ENCODE measurements at places on chromosomes 7 and 10.

- no peak for DNase-seq
These were observed 481.8 kb downstream of the GLRX3 start for GRCh38 chr10:130617985-130618384.

GRCh38 chr7:58316-58715 is 134.1 kb upstream of the FAM20C start:
- no peak for DNase-seq

- DNase-seq: peak; percentile 73
These were observed 36.7 kb downstream of the PFKFB3 start for GRCh38 chr10:6239213-6239991.

DNA sequence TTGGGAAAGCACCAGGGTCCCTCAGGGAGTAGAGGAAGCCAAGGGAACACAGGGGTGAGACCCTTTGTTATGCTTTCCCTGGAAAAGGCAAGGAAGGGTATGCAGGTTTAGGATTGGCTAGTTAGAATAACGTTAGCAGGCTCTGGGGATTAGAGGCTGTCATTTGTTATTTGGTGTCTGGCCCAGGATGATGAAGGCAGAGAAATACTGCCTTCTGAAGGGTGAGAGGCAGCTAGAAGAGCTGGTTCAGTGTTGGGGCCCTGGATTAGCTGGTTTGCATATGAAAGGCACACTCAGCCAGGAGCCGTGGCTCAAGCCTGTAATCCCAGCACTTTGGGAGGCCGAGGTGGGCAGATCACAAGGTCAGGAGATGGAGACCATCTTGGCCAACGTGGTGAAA is 3.0 kb upstream of the PILRA start:
- no peak for DNase-seq

DNA sequence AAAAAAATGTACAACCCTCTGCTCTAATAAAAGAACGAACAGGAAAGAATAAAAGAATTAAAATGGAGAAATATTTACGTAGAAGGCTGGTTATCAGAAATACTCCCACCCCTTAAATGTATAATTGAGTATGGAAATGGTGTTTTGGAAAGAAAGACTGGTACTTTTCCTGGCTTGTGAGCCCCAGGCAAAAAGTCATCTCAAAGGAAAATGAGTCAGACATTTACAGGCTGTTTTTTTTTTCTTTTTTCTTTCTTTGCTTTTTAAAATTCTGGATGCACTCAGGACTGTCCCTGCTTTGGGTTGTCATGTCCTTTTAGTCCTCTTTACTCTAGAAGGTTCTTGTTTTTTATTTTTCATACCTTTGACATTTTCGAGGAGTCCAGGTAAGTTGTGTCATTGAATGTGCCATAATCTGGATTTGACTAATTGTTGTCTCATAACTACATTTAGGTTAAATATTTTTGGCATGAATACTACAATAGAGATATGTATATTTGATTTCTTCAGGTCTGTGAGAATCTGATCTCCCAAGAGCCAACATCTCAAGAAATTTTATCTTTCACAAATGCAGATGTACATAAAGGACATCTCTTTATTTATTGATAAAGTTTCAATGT is 313.0 kb upstream of the GLI3 start:
- no peak for DNase-seq

- DNase-seq: no peak
These were observed 149.5 kb upstream of the MINDY3 start for GRCh38 chr10:16009785-16010184.

GRCh38 chr10:79385804-79386531 is 38.7 kb downstream of the PPIF start:
- no peak for DNase-seq

DNA sequence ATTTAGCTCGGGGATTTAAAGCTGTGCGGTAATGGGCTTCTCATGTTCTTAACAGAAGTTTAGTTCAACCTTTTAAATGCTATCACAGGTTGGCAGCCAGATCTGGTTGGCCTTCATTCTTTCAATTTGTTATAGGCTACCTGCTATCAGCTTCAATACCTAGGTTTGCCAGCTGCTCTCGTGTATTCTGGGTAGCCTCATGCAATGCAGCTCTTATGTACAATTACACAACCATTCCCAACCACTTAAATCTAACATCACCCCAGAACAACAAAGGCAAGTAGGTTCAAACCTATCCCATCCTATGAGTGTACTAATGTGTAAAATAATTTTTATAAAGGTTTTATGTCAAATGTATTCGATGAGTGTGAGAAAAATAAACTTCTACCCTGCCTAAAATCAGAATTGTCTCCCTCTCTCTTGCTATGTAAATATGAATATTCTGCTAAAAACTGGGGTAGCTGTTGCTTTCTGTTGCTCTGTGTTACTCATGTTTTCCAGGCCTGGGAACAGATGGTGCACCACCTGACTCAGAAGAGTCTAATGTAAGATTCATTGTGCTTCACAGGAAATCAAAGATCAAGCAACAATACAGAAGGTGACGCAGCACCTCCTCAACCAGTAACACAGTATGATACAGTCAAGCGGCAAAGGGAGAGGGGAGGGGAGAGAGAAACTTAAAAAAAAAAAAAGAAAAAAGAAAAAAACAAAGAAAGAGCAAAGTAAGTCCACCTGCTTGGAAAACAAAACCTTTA is 188.6 kb downstream of the ETV1 start:
- no peak for DNase-seq

DNA sequence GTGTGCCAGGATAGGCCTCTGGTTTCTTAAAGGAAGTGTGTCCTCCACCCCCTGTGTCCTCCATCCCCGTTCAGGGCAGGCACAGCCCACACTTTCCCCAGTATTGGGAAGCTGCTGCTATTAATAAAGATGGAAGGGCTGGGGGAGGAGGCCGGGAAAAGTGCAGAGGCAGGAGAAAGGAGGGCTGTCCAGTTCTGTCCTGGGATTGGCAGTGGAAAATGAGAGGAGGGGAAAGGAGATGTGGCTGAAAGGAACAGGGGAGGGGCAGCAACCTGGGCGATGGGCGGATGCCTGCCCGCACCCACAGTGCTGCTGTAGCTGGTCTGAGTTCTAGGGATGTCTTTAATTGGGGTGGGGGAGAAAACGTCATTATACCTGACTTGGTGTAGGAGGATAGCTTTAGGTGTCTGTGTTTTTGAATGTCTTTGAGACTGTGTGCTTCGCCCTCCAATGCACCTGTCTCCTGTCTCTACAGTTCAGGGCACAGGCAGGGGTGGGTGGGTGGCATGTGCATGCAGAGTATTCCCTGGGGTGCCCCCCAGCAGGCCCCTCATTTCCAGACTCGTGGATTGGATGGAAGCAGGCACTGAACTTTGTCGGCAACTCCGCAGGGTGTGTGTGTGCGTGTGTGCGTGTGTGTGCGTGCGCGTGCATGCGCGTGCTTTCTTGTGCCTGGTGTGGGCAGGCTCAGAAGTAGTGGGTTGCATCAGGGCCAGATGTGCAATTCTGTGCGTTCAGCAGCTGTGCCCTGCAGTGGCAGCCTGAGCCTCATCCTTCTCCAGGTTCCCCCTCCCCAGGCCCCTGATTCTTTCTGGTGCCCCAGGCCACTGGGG is 2.5 kb downstream of the TRIM8 start:
- peak; percentile 89 for DNase-seq

- DNase-seq: no peak
These were observed 50.1 kb upstream of the RASGEF1A start for GRCh38 chr10:43316988-43317387.

DNA sequence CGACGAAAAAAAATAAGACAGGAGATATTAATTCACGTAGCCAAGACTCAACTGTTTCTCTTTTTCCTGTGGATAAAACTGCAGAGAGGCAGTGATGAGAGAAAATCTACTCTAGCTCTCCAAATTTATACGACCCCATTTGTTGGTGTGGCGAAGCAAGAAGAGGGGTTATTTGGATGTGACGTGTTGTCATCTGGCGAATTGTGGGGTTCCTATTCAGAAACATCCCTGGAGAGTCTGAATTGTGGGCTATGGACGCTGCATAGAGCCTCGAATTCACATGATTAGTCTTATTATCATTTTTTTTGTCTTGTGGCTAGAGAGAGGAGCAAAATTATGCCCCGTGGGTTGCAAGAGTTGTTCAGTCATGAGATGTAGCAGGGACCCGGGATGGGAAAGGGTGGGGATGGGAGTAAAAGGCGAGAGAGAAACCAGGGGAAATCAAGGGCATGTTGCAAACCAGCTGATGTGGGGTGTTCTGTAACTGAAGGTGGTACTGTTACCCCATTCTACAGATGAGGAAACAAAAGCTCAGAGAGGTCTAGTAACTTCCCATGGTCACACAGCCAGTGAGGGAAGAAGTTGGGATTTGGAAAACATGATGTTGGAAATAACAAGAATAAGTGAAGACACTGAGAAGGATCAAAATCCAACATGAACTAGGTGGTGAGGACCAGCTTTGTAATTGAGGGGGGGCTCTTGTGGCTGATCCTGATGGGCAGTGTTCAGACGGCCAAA is 69.2 kb upstream of the SFMBT2 start:
- no peak for DNase-seq

DNA sequence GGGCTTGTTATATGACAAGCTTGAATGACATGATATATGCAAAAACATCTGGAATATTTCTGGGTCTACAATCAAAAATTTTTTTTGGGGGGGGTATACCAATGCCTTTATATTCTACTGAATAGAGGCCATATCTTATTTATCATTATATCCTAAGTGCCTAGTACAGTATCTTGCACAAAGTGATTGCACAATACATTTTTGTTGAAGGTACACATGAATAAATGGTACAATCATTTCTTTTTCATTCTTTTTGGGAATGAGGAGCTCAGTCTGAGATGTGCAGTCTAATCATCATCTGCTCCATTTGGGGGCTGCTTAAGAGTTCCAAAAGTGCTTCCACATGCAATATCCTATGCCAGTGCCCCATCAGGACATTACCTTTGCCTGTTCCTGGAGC is 214.6 kb downstream of the KIF20B start:
- no peak for DNase-seq

DNA sequence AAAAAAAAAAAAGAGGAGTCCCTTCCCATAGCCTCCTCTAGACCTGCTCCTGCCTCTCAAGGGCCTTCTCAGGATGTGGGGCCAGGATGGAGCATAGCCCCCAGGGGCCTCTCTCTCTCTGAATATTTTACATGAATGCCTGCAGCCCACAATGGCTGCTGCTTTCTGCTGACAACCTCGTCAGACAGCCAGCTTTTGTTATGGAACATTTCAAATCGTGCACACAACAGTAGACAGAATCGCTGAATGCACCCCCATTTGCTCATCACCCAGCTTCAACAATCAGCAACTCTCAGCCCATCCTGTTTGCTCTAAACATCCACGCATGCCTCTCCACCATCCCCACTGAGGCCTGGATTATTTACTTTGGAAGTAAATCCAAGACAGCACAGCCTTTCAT is 5.4 kb downstream of the PLAC9 start:
- DNase-seq: no peak

GRCh38 chr10:79067241-79068202 is 1.2 kb upstream of the ZMIZ1 start:
- DNase-seq: peak; percentile 83

- no peak for DNase-seq
These were observed 10.0 kb downstream of the TLX1 start for GRCh38 chr10:101140950-101141615.

DNA sequence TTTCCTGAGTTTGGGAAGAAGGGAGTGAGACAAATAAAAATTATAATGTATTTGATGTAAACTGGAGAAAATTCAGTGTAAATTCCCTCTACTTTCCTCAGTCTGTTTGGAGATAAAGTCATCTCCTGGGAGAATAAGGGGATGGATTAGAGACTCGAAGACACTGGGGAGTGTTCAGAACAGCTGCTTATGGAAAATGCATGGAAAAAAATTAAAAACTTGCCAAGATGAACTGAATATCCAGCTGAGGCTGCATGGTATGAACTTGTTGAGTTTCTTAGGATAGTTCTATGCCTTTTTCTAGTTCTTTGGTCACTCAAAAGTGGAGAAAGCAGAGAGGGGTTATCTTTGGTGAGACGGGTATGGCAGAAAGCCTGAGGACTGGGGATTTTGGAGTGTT is 210.5 kb downstream of the BICC1 start:
- DNase-seq: no peak

DNA sequence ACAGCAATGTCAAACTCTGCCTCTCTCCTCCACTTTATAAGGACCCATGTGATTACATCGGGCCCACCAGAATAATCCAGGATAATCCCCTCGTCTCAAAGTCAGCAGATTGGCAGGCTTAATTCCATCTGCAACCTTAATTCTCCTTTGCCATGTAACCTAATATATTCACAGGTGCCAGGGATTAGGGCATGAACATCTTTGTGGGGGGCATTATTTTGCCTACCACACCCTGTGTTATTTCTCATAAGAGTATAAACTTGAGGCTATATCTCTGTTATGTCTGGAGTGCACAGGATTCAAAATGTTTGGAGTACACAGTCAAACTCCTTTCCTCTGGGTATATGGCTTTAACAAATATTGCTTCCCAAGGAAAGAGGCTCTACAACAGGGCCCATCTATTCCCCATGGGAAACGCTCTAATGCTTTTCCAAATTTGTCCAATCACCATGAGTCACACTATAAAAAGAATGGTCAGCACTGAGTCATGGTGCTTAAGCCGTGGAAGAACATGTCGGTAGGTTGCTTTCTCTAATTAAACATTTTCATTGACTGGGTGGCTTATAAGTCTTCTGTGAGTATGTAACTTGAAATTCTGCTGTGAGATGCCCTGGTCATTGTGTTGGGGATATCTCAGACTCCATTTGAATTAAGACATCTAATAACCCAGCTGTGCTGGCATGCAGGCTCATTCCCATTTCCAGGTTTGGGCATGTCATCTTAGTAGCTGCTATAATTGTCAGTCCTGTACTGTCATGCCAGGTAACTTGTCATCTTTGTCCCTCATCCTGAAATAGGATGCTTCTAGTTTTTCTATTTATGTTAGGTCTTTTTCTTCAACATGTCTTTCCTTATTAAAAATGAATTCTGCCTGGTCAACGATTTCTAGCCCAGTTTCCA is 11.5 kb upstream of the AKR1B10 start:
- no peak for DNase-seq

- no peak for DNase-seq
These were observed 56.6 kb downstream of the C10orf143 start for GRCh38 chr10:130054021-130054420.

DNA sequence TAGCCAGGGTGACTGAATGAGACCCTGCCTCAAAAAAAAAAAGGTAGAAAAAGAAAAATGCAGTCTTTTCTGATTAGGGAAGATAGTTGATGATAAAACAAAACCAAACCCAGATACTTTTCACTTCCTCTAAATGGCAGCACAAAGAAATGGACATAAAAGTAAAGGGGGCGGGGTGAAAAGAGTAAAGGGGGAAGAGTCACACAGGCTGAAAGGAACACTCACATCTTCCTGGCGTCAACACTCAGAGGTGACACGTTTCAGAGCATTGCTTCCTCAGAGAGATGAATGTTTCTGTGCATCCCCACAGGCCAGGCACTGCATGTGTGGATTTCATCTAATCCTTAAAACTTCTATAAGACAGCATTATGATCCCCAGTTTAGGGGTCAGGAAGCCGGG is 81.2 kb downstream of the HIPK2 start:
- no peak for DNase-seq

- DNase-seq: no peak
These were observed 170.2 kb upstream of the CHRM2 start for GRCh38 chr7:136698231-136698630.

- DNase-seq: no peak
These were observed 6.1 kb downstream of the GSTO2 start for GRCh38 chr10:104274762-104275721.

DNA sequence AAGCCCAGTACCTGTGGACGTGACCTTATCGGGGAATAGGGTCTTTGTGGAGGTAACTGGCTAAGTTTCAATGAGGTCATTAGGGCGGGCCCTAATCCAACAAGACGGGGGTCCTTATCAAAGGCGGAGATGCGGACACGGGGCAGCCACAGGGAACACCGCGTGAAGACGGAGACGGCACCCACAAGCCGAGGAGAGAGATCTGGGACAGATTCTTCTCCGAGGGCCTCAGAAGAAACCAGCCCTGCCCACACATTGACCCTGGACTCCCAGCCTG is 516.9 kb downstream of the DNAJB6 start:
- DNase-seq: no peak
